Stimulated activated CD8-positive, alpha-beta memory T cell treated with anti-CD3 and anti-CD28 coated beads, Interleukin-4, amount 100 ng/mL, for 1 hour (primary cell): ENCODE measurements at places on chromosomes 4 and X.

GRCh38 chr4:138875891-138876608, 139.5 kb upstream of the NOCT start:
- DNase-seq: no peak

- DNase-seq: no peak
These were observed 72.1 kb downstream of the PARM1 start for GRCh38 chr4:75004755-75005668.

DNA sequence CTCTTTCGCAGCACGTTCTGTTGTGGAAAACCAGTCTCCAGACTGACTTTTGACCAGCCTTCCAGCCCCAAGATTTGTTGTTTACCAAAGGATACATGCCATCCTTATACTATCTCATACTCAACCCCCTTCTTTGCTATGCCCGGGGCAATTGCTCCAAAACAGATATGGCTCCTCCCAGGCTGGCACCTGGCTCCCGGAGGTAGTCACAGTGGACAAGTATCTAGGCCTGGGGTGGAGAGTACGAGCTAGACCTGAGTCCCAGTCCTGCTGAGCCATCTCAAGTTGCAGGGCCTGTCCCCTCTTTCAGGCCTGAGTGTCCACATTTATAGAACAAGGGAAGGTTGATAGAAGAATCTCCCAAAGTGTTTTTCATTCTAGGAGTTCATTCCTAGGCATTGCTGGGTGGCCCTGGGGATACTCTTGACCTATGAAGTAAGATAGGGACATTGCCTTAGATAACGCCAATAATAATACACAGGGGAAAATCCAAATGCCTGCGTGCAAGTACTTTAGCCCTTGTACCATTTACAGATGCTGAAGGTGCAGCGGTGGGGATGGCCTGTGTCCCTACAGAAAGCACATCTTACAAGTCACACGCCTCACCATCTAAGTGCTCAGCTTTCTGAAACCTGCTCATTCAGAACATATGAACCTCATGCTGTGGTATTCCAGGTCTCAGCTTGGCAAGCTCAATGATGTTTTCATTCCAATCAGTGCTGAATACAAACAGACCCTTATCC, 136.7 kb upstream of the MAMLD1 start:
- DNase-seq: no peak

GRCh38 chr4:113106108-113106507, 56.7 kb downstream of the ANK2 start:
- DNase-seq: no peak

- no peak for DNase-seq
These were observed 101.7 kb downstream of the CHIC2 start for GRCh38 chr4:53962516-53963225.

GRCh38 chr4:142567620-142568451, 278.3 kb downstream of the INPP4B start:
- DNase-seq: no peak

DNA sequence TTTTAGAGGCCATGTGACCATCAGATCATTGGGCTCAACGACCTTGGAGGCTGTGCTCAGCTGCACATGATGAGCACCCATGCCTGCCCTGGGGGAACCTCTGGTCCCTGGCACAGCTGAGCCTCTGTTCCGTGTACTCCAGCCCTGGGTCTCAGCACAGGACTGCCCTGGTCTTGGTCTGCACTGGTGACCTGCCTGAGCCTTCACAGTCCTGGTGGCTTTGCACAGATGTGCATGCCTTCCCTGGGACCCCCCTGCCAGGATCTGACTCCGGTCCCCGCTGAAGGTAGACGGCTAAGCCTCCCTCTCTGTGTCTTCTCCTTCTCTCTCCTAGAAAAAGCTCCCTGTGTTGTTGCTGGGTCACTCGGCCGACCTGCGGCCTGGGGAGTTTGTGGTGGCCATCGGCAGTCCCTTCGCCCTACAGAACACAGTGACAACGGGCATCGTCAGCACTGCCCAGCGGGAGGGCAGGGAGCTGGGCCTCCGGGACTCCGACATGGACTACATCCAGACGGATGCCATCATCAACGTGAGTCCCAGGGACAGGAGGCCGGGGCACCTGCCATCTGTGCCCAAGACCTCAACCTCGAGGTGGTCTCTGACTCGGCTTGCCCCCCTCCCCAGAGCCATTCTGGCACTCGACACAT, 21.6 kb downstream of the HTRA3 start:
- no peak for DNase-seq

- DNase-seq: no peak
These were observed 87.9 kb downstream of the STK32B start for GRCh38 chr4:5139141-5139540.

DNA sequence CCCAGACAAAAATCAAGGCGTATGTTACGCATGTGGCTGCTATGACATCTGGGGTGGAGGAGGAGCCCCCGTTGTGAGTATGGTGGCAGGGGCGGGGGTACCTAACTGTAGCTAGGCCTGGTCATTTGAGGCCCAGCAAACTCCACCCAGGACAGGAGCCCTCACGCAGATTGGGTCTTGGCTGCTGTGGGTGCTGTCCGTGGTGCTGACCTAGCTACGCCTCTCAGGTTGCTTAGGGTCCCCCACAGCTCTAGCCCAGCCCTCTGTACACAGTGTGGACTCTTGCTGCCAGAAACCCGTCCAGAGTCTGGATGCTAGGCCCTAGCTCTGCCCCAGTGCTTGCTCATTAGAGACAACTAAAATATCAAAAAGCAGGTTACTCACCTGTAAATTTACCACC, 146.7 kb upstream of the PSAPL1 start:
- DNase-seq: no peak

- no peak for DNase-seq
These were observed 585 bp upstream of the SEC24D start for GRCh38 chr4:118836301-118837120.

- DNase-seq: no peak
These were observed 113.8 kb downstream of the ADRA2C start for GRCh38 chr4:3879681-3880614.

GRCh38 chrX:65034292-65034667, 58.0 kb upstream of the ZC4H2 start:
- no peak for DNase-seq

- DNase-seq: no peak
These were observed 110.9 kb upstream of the ENPEP start for GRCh38 chr4:110364911-110365520.
